ENCODE measurements at places on chromosomes 12 and 14.
A peak's percentile ranks its signal among the peaks of the same experiment; 100 is the strongest.

- no peak for DNase-seq
Measured at GRCh38 chr14:65966188-65966587, 520.0 kb upstream of the CCDC196 start.

GRCh38 chr12:71710276-71711125, 24.6 kb downstream of the TMEM19 start:
- DNase-seq = peak; percentile 89

DNA sequence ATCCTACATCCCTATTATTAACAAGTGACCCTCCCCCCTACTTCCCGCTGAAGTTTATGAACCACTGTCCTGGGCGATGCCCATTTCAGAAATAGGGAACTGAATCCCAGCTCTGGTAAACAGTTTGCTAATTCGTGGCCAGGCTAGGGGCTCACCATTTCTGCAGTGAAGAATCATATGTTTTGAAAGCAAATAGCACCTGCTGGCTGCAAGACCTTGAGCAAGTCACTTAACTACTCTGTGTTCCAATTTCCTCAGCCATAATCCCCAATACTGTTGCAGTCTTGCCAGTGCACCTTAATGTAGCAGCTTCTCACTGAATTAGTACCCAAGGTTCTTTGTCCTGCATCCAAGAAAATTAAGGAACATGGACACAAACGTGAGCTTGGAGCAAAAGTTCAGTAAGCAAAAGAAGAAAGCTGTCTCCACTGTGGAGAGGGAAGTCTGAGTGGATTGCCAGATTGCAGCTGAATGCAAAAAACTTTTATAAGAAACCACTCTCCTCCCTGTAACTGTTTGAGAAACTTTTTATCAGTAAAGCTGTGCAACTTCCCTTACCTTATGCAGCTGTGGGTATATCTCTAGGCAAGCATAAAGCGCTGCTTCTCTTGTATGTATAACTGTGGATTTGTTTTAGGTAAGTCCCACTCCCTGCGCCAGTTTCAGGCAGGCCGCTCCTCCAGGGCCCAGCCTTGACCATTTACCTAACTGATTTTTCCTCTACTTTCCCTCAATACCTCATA, 824 bp downstream of the OAS1 start:
- no peak for DNase-seq

- DNase-seq = no peak
Measured at GRCh38 chr12:28127455-28127854, 62.8 kb upstream of the CCDC91 start.

DNA sequence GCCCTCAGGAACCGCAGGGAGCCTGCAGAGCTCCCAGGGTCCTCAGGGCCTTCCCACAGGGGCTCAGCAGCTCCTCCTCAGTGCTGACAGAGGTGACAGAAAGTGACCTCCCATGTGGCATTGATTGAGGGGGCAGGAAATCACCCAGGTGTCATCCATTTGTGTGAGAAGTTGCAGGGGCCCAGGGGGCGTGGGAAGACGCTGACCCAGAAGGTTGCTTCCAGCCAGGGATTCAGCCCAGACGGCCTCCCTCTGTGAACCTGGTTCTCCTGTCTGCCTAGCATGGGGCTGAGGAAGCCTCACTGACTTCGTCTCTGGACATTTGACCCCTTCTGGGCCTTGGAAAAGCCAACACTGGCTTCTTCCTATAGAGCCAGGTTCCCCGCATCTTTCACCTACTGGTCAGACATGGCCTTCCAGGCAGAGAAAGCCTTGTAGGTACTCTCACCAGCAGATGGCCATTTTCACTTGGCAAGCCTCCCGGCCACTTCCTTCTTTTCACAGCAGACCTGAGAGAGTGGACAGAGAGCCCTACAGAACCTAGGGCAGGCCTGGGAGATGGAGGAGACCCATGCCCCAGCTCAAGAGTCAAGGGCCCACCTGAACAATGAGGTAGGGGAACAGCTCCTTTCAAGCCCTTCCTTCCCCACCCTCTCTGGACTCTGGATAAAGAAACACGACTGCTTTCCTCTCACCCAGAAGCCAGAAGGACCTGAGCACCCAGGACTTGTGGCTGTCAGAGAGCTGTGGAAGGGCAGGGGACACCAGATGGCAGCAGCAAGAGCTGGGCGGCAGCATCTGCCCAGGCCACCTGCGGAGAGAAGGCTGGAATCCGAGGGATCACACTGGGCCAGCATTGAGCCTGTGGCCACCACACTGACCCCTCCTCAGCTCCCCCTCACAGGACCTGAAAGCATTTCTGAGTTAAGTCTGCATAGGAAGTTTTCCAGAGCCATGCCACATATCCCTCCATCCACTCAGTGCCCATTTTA, 377.8 kb downstream of the DPF3 start:
- no peak for DNase-seq

DNA sequence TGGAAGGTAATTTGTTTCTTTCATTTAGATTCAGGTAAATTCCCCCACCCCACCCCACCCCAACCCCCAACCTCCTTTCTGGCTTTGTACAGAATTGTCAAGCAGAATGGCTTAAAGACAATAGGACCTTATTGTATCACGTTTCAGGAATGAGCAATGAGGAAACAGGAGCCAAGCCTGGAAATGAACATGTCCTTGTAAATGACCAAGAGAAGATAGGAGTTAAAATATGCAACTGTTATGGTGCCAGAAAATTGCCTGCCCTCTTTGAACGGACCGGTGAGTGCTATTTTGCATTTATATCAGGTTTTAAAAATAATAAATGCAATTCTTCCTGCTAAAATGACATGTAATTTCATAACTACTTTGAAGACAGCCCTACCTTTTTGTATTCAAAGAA, 141.6 kb upstream of the PELI2 start:
- no peak for DNase-seq

- DNase-seq = no peak
Measured at GRCh38 chr14:71021347-71022011, 114.2 kb downstream of the PCNX1 start.

DNA sequence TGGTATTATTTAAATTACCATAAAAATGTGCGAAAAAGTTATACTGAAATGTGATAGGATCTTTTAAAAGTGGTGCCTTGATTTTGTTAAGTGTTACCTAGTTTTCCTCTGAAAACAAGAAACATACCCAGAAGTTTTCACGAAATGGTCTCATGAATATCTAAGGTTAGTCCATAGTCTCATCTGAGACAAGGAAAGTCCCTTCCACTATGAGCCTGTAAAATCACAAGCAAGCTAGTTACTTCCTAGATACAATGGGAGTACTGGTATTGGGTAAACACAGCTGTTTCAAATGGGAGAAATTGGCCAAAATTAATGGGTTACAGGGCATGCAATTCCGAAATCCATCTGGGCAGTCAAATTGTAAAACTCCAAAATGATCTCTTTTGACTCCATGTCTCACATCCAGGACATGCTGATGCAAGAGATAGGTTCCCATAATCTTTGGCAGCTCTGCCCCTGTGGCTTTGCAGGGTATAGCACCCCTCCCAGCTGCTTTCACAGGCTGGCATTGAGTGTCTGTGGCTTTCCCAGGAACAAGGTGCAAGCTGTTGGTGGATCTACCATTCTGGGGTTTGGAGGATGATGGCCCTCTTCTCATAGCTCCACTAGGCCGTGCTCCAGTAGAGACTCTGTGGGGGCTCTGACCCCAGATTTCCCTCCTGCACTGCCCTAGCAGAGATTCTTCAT, 271.4 kb downstream of the NAV3 start:
- DNase-seq = no peak

- no peak for DNase-seq
Measured at GRCh38 chr12:121776190-121777098, 17.0 kb downstream of the RHOF start.

DNA sequence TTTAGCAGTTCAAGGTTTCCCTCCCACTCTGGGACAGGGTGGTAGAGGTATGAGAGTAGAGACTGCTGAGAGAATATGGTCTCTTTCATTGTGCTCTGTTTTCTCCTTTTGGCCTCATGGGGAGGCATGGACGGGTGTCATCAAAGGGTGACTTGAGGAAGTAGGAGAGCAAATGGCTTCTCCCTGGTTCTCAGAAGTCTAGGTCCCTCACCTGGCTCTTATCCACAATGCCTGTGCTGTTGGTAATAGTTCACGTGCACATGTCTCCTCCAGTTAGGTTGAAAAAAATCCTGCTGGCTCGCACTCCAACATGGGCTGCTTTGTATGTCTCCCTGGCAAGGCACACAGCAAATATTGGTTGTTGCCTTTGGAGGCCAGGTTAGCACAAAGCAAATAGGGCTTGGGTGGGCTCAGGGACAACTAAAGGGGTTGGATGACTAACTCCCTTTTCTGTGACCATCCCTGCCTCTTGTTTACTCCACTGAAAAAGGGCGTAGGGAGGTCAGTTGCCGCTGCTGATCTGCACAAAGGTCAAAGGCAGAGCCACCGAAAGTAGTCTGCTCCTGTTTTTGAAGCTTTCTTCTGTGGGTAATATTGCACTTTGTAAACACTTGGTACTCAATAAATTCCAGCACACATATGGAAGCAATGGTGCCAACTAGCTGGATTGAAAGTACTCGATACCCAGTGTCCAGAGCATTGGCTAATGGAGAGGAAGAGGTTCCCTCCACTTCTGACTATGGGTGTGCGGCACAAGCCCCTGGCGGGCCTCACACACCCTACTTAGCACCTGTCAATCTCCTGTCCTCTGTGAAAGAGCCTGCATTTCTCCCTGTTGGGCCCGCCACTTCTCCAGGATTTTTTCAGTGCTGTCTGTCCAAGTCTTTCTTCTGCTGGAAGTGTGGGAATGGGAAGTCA, 121.8 kb downstream of the SLC38A6 start:
- DNase-seq = no peak

GRCh38 chr12:42484996-42485395, 104.5 kb downstream of the PRICKLE1 start:
- DNase-seq = no peak

DNA sequence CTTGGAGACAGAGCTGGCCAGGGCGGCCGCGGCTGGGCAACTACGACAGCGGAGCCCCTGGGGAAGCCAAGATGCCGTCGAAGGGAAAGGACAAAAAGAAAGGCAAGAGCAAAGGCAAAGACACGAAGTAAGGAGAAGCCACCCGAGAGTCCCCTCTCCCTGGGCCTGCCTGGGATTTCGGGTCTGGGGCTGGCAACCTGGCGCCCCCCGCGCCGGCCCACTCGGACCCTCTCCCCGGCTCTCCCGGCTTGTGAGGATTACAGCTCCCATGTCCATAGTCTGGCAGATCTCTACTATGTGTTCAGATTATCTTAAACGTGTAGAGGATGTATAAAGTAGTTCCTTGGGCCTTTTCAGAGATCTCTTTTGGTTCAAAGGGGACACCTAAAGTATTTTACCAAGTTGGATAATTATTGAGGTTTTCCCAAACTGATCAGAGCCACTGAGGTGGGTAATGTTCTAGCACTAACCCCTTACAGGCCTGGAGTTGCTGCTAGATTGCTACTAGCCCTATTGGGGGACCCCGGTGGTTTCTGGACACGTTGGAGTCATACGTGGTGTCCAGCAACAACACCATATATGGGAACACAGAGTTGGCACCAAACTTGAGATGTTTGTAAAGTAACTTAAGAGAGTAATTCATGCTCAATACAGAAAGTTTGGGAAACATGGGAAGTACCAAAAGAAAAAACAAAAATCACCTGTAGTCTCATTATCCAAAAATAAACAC, 424 bp downstream of the BBOF1 start:
- no peak for DNase-seq

GRCh38 chr12:27828196-27828595, 48.2 kb upstream of the MANSC4 start:
- DNase-seq = no peak

- no peak for DNase-seq
Measured at GRCh38 chr12:43357141-43357540, 194.9 kb downstream of the ADAMTS20 start.

GRCh38 chr12:11654338-11654737, 4.9 kb downstream of the ETV6 start:
- no peak for DNase-seq

GRCh38 chr14:96205059-96205977, 679 bp downstream of the BDKRB2 start:
- DNase-seq = no peak

DNA sequence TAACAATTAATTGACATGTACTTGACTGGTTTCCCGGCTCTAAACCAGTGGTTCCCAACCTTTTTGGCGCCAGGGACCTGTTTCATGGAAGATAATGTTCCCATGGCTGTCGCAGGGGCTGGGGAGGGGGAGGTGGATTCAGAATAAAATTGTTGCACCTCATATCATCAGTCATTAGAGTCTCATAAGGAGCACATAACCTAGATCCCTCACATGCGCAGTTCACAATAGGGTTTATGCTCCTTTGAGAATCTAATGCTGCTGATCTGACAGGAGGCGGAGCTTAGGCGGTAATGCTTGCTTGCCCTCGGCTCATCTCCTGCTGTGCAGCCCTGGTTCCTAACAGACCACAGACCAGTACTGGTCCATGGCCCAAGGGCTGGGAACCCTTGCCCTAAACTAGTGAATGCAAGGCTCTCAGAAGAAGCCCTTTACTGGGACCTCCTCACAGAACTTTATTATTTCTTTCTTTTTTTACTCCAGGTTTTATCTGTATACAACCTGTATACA, 86.4 kb upstream of the SINHCAF start:
- DNase-seq = no peak

DNA sequence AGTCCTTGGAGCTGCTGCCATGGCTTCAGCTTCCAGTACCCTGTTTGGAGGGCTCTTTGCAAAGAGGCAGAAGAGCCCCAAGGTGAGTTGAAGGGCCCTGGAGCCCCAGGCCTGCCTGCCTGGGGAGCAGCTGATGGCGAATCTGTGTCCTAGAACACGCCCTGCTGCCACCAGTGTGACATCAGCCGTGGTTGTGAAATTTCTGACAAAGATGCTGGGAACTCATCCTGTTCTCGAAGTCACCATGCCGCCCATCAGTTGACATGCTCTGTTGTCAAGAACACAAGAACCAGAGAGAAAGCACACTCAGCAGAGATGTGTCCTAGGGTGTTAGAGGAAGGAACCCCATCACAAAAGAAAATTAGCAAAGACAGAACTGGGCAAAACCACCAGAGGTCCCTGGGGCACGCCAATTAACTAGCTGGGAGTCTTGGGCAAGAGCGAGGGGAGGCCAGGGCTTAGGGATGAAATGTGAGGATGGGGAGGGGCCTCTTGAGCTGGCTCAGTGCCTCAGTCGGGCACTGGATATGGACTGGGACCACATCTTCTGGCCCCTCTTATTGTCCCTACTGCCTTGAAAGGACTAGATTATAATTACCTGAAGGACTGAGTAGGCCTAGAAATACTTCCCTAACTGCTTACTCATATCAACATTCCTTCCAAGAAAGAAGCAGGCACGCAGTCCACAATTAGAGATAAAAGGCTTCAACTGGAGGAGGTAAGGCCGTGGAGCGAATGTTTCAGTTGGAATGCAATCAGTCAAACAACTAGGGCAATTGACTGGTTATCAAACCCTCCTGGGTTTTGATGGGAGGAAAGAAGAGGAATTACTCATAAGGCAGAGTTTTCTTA, 163.1 kb downstream of the CACNA1C start:
- DNase-seq = no peak

DNA sequence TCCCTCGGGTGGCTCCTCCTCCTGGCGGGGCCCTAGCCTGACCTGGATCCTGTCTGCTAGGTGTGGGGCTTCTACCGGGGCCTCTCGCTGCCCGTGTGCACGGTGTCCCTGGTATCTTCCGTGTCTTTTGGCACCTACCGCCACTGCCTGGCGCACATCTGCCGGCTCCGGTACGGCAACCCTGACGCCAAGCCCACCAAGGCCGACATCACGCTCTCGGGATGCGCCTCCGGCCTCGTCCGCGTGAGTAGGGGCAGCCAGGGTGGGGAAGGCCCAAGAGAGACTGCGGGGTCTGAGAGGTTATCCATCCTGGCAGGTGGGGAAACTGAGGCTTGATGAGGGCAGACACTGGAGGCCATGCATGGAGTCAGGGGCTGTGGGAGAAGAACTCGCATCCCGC, 4.0 kb downstream of the SLC25A47 start:
- no peak for DNase-seq
